Caco-2 (cell line): ENCODE measurements at places on chromosomes 2 and 18. TPM values are rescaled to one million over a fixed set of nuclear protein-coding genes. Genes with fewer than 3 reads are reported as not detected.

Gene COL4A4
- total RNA-seq = 8.7 and 9.5 TPM in 2 replicates

DNA sequence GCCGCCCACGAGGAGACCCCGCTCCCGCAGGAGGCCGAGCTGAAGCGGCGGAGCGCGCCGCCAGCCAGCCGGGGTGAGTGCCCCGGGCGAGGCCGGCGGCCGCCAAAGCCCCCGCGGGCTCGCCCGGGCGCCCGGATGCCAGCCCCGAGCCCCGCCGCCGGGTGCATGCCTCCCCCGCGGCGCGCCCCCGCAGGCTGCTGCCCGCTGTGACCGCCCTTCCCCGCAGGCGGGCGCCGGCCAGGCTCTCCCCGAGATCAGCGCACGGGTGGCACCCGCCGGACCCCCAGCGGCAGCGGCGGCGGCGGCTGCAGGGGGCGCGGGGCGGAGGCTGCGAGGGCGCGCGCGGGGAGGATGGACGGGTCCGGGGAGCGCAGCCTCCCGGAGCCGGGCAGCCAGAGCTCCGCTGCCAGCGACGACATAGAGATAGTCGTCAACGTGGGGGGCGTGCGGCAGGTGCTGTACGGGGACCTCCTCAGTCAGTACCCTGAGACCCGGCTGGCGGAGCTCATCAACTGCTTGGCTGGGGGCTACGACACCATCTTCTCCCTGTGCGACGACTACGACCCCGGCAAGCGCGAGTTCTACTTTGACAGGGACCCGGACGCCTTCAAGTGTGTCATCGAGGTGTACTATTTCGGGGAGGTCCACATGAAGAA lies 470 bp downstream of the KCNF1 start:
- no peak for DNase-seq

- no peak for DNase-seq
Measured at GRCh38 chr18:69257861-69258458, 142.7 kb upstream of the DOK6 start.

GRCh38 chr2:207235621-207236020 lies 69.9 kb upstream of the KLF7 start:
- no peak for DNase-seq

DNA sequence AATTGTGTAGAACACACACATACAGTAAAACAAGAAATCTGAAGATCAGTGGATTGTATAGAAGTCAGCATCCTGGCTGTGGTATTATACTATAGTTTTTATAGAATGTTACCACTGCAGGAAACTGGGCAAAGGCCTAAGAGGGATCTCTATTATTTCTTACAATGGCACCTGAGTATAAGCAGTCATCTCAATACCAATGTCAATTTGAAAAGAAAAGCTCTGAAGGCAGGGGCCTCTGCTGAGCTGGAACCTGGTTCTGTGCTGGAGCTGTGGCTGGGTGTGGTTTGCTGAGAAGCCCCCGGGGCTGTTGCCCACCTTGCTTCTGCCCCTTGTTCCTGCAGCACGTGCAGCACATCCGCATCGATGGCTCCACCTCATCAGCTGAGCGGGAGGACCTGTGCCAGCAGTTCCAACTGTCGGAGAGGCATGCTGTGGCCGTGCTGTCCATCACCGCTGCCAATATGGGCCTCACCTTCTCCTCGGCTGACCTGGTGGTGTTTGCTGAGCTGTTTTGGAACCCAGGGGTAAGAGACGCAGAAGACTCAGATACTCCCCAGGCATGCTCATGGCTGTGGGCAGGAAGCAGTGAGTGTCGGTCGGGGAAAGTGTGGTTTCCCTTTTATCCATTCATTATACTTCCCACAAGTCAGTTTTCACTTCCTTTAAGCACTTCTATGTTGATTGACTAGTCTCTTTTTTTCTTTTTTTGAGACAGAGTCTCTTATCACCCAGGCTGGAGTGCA lies 23.5 kb upstream of the RPL37A start:
- no peak for DNase-seq

DNA sequence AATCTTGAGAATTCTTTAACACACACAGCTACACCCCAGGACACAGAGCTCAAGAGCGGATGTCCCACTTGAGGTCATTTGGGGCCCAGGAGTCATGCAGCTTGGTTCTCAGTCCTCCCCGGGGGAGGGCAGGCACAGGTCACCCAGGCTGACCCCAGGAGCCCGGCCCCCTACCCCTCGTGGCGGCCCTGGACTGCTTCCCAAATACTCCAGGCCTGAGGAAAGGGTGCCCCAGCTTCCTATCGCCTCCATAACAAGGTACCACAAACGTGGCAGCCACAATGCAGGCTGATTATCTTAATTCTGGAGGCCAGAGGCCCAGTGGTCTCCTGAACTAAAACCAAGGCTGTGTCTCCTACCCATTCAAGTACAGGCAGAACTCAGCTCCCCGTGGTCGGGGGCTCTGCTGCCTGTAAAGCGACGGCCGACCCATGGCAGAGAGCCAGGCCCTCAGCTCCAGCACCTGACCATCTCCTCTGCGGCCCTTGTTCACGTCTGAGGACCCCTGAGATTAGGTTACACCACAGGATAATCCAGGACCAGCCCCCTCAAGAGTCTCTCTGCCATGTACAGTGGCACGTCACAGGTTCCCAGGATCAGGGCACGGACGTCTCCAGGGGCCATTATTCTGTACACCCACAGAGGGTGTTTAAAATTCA lies 10.5 kb downstream of the SLC66A2 start:
- DNase-seq = no peak

DNA sequence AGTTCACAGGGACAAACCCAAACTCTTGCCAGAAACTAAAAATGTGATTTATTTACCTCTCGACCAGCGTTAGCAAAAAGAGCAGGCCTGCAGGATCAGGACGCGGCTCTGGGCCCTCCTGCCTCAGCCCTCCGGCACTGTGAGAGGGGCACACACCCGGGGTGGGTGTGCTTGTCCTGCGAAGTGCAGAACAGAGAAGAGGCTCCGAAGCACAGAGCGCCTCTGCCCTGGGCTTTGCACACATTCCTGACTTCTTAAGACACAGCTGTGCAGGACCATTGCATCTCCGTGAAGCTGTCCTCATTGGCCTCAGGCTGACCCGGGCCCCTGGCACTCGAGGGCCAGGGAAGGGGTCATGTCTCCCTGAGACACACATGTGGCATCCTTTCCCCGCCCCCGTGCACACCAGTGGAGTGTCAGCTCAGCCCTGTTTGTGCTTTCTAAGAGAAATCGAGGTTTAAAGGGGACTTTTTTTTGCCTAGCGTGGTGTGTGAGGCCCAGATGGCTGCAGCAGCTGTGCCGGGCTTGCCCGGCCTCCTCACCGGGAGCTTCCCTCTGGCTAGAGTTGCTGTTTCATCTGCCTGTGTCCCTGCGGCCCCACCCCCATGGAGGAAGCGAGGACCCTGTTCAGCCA lies 9.9 kb upstream of the NFATC1 start:
- DNase-seq = no peak

DNA sequence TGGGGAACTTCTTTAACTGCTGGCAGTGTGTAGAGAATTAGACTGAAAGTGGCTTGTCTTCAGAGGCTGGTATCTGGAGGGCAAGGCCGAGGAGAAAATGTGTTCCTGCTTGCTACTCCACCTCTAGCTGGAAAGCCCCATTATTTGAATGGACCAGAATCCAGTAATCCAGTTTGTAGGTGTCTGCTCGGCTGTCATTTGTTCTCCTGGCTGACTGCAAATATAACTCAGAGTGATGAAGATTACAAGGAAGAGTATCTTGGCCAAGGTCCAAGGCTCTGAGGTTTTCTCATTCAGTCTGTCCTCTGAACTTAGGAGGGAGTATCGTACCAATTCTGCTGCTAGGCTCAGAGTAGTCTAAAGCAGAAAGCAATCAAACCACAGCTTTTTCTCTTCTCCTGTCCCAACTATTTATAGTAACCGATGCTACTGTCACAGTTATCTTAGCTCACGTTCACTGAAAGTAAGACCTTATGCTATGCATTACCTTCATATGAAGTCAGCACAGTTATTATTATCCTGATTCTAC lies 228.6 kb downstream of the SETBP1 start:
- no peak for DNase-seq

- no peak for DNase-seq
Measured at GRCh38 chr2:37357530-37357929, 13.1 kb downstream of the QPCT start.

Gene CFAP65
- 0.34 and 0.77 TPM in 2 replicates for total RNA-seq

DNA sequence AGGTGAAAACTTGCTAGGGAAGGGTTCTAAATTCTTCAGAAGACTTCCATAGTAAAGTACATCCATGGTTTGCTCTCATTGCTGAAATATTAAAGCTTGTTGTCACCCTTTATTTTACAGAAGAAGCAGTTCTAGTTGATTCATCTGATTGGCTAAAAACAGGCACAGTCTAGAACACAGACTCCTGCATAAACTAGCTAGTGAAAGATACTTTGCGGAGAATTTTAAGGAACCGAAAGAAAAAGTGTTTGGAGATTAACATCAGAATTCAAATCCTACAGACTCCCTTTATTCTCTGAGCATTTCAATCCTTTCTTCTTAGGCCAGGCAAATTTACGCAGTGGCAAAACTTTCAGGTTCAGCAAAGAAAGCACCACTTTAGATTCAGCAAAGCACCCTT lies 1076.5 kb upstream of the ZEB2 start:
- no peak for DNase-seq

DNA sequence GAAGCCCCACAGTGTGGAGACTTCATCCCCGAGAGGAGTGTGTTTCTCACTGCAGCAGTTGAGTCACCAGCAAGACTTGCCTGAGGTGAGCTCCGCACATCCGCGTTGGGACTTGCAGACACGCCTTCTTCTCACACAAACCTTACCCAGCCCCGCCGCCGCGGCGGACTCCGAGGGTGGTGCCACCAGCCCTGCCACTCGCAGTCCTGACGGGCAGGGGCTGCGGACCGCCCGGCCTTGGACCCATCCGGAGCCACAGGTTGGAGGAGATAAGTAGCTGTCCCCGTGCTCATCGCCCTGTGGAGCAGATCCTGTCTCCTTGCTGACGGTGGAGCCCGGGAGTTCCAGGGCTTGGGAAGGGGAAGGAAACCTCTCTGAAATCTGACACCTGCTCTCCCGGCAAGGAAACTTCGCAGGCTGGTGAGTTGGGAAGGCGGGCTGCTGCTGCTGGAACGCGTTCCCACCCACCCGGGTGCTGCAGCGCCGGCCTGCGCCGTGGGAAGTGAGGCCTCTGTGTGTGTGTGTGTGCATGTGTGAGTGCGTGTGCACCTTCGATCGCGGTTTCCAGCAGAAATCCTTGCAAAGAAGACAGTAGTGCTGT lies at the start of gene RAB27B:
Gene RAB27B, plus strand, starts transcription at position 197 of the 601 bp plus-strand sequence. CDS start 49,109 bp downstream, outside the sequence.
- peak; percentile 65 for DNase-seq

Gene CRYBA2
- 0.59 TPM in 1 of 2 replicates, not detected in the other for total RNA-seq

- DNase-seq = no peak
Measured at GRCh38 chr2:224885291-224885690, 157.0 kb downstream of the DOCK10 start.

Gene C1QL2
- not detected in 2 replicates for total RNA-seq

DNA sequence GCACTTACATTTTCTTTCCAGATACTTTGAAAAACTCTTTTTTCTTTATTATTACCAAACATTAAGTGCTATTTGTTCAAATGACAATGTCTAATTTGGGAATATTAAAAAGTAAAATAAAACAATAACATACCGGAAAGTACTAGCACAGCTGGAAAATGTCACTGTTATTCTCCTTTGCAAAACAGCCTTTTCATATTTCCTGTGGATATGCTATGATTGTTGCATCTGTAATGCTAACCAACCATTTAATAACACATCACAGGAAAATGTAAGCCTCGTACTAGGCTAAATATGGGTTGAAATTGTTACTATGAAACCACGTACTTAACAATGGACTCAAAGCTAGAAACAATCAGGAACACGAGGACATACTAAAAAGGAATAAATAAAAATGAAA lies 298.1 kb downstream of the CBLN2 start:
- DNase-seq = no peak

GRCh38 chr2:175792881-175793280 lies 209.2 kb downstream of the LNPK start:
- no peak for DNase-seq

DNA sequence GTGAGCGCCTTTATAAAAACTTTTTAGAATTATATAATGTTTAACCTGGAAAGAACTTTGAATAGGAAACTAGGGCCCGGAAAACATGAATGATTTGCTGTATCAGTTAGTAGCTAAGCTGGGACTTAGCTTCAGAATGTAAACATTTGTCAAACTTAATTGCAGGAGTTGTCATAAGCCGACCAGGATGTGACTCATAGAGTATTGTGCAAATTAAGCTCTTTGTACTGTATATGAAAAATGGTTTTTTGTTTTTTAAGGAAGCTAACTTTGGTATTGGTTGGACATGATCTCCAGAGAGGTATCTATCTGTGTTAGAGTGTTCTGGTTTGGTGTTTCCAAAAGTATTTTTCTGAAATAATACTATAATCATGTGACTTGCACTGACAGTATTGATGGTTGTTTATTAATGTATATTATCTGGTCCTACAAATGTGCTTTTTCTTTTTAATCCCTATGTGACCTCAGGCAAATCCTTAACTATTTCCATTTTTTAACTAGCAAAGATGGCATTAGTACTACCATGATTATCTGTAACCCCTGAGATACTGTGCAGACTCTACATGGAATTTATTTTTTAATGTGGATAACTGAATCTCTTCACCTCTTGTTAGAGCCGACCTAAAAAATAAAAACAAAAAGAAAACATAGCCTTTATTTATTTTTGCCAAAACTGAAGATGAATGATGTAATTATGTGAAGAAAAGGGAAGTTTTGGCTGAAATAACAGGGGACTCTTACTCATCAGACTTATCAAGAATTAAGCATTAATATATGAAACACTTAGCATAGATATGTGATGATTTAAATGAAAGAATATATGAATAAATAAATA lies 11.7 kb downstream of the YIPF4 start:
- no peak for DNase-seq

DNA sequence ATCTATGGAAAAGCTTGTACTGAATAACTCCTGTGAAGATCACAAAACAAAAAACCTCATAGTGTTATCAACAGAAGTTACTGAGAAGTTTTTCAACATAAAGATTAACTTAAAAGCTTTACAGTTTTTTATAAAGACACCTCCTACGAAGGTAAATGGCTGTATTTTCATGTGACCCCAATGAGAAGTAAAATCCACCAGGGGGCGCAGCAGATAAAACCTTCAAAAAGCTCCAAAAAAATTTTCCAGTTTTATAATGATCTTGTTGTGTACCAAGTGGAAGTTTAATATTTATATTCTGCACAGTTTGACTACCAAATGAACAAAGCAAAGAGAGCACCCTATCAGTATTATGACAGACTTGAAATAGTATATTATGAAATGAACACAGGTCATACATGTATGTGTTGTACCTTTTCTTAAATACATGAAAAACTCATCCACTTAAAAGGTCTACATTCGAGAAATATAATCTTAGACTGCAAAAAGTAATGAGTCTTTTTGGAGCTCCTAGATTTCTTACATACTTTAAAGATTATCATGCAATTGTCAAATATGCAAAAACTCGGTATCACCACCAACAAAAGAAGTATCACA lies 38.5 kb downstream of the PNO1 start:
- no peak for DNase-seq

GRCh38 chr2:161417438-161418274 lies 1.6 kb downstream of the TBR1 start:
- no peak for DNase-seq
